GM13976 (cell line): ENCODE measurements at places on chromosomes 1 and 21.

DNA sequence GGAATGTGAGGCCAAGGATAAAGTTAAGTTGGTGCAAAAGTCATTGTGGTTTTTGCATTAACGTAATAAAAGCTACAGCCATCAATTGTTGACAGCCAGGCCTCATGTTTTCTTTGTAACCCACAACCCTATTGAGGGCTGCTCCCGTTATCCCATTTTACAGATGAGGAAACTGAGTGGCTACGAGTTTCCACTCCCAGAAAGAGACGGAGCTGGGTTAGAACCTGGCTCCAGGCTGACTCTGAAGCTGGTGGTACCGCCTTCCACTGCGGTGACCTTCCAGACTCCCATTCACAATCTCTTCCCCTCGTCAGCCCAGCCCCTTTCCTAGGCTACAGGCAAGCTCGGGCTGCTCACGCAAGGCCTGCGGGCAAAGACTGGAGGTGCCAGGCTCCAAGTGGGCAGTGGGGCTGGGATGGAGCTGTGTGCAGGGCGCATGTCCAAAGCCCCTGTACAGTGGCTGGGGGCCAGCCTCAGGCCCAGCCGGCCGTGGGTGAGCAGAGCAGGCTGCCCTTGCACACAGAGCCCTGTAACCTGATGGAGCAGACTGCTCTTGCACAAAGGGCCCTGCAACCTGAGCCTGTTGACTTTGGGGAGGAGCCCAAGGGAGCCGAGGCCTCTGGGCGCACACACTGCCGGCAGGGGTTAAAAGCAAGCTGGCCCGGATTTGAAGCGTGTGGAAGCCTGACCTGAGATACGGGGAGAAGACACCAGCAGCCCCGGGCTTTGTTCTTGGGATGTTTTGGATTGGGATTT lies 97.4 kb upstream of the TMPRSS2 start:
- no peak for DNase-seq

DNA sequence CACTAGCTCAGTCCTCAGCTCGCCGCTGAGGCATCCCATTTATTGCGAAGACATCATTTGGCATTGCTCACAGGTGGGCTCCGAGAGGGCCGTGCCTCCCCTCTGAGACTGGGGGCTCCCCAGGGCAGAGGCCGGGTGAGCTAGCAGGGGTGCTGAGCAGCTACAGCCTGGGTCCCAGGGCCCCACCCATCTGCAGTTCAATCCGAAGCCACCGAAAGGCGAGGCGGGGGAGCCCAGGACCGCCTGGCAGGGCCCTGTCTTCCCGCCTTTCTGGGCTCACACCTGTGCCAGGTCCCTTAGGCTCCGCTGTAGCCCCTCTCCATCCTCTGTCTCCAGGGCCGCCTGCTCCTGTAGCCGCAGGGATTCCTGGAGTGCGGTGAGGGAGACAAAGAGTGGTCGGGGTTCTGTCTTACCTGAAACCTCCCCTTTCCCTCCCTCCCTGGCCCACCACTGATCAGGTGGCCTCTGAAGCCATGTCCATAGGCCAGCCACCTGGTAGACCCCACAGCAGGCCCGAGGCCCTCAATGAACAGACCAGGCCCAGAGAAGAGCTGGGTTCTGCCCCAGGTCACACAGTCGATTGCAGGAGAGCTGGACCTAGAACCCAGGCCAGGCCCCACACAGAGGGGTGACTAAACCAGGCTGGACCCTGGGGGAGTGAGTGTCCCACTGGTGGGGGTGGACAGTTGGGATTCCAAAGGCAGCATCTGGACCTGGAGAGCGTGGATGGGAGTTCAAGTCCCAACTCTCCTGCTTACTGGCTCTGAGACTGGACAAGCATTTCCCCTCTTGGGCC lies 18.1 kb upstream of the NBPF1 start:
- peak; percentile 47 for DNase-seq

DNA sequence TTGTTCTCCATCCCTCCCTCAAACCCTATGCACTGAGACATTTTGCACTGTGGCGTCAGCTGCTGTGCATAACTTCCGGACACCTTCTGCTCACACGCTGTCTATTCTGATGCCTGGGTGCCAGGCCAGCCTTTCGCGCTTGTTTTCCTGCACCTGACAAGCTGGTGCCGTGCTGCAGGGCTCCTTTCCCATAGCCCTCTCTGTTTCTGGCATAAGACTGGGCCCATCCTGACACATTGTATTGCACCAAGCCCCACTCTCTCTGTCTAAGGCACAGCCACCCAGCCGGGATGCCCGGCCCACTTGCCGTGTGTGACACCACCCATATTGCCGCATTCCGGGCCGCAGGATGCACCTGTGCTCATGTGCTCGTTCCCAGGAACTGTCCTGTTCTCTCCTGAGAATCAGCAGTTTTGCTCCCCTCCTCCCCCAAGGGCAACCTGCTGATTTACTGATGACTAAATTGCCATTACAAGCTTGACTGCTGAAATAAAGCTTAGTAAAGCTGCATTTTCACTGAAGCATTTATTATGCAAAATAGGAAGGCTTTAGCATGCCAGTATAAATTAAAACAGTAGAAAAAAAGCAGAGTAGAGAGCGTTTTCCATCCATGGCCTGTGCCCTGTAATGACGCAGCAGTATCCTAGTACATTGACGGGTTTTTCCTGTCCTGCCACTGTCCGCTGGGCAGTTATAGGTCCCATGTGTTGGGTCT lies 88.0 kb downstream of the CD247 start:
- peak; percentile 39 for DNase-seq

DNA sequence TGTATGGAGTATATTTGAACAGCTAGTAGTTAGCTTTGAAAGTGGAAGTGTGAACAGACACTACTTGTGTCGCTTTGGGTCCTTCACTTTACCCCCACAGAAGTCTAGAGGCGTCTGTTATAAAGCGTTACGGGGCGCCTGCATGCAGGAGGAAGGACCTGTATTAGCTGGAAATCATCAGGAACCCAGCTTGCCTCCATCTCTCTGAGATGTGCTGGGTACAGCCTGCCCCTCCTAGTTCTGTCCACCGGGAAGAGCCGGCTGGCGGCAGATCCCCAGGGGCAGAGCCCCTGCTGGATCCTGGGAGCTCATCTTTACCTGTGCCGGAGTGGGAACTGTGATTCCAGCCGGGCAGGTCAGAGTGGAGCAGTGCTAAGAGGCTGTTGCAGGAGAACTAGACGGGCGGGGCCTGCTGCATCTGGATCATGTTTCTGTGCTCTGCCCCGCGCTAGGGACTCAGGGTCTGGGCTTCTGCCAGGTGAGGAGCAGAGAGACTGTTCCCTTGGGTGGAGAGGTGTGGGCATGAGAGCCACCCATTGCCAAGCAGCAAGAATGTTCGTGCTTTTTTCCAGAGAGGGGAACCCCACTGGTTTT lies 22.3 kb upstream of the SPSB1 start:
- DNase-seq: no peak

DNA sequence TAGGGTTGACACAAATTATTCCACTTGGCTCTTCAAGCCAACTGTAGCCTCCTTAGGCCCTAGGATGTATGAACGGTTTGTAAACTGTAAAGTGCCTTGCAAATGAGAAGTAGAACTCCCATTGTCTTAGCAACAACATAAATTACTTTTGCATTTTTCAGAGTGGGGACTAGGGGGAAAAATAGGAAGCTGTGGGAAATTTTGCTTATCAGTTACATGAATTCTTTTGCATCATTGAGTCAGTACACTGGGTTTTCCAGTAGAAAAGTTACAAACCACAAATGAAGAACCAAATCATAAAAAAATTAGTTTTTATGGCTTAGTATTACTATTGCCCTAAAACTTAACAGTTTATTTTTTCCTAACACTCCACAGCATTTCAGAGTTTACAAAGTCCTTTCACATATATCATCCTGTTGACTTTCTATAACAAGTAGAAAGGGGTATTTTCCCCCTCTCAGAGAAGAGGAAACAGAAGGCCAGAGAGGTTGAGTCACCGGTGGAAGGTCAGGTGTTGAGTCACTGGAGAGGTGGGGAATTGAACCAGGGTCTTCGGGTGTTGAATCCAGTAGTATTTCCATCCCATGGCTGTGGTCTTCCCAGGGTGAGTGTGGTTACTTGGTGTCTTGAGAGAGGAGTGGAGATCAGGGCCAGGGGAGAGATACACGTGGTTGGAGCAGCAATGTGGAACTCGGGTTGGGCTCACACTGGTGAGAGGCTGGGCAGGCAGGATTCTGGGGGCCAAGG lies 71.9 kb upstream of the USP24 start:
- no peak for DNase-seq

- DNase-seq: no peak
Measured at GRCh38 chr1:245313576-245313975, 158.8 kb downstream of the KIF26B start.

DNA sequence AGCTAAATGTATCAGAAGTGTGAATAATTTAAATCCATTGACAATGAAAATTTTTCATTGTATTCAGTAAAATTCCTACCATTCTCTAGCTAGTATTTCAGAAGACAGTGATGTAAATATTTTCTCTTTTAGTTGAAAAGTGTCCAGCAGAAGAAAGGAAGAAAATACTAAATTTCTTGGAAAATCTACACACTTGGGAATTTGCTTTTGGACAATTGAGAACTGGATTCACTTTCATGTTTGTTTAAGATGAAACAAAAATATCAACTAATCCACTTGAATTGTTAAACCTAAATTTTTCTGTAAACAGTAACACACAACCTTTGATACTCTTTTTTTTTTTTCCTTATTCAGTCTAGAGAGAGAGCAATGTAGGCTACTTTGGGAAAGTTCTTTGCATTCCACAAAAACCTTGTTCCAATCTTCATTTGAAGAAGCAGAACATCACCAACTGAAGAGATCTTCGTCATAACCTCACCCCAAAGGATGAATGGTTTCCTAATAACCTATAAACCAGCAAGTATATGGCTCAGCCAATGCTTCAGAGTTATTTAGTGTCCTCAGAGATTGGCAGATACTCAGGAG lies 155.1 kb upstream of the GORAB start:
- no peak for DNase-seq

DNA sequence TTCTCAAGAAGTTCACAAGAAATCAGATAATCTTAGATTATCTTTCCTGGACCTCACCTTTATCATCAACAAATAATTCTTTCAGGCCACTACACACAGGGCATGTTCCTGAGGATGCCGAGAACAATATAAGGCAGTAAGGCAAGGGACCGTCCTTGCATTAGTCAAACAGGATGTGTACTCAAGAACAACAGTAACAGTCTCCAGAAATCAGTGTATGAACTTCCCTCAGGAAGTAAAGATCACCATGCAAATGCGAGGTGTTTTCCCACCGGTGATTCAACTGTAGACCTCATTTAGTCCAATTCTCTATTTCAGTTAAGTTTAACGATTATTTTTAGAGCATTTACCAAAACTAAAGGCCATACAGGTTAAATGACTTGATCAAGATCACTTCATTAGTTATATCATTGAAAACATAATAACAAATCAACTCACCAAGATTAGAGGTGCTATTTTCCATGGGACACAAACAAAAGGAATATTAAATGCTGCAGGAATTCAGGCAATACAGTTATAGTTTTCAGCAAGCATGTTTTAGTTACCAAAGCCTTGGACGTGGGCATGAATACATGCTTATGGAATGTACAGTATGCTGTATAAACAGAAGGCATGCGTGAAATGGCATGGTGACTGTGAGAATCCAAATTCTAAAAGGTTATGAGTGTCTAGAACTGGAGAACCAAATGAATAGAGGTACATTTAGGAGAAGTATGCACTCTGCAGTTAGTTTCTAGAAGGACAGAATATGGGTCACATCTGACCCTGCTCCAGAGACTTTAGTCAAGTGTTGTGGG lies 145.2 kb downstream of the TNR start:
- peak; percentile 47 for DNase-seq

GRCh38 chr1:161173711-161174110 lies 3.6 kb downstream of the B4GALT3 start:
- DNase-seq: no peak

DNA sequence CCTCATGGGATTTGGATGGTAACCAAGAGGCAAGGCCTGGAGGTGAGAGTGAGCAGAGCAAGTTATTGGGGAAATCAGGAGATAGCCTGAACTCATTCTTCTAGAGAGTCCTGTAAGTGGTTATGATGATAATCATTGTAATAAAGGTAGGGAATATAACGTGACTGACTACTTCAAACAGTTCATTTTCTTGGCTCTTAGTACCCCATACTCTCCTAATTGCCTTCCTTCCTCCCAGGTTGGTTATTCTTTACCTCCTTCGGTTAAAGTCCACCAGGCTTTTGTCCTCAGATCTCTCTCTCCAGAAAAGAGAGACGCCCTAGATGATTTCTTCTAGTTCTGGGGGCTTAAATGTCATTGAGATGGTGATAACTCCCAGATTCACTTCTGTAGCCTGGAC lies 35.3 kb downstream of the KIF1B start:
- DNase-seq: no peak

DNA sequence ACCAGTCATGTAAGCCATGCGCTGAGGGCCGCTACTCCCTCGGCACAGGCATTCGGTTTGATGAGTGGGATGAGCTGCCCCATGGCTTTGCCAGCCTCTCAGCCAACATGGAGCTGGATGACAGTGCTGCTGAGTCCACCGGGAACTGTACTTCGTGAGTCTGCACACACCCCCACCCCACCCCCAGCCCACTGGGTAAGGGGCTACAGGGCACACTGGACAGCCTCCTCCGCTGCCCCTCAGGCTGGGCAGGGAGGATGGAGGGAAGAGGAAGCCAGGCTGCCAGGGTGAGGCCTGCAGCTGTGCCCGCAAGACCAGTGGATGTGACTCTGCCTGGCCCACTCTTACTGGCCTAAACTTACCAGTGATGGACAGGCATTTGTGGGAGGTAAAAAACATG lies 49.2 kb upstream of the SARS1 start:
- DNase-seq: no peak

GRCh38 chr1:155073377-155074242 lies 5.0 kb upstream of the EFNA3 start:
- DNase-seq: no peak

GRCh38 chr1:226827458-226827857 lies 43.0 kb upstream of the PSEN2 start:
- DNase-seq: peak; percentile 39

DNA sequence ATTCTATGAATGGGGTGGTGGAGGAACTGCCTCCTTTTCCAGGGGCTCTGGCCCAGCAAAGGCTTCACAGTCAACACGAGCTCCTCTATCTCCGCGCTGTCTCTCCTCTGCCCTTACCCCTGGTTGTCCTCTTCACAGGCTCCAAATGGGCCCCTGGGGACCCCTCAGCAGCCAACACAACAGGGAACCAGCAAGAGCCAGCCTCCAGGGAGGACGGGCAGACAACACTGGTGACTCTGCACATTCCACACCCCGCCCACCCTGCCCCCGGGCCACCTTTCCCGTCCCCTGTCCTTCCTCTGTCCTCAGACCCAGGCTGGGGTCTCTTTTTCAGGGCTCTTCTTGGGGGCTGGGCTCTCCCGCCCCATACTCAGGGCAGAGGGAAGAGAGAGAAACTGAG lies 17.5 kb upstream of the ETV3 start:
- DNase-seq: no peak

- DNase-seq: no peak
Measured at GRCh38 chr1:205578780-205579571, 52.8 kb downstream of the ELK4 start.

- DNase-seq: no peak
Measured at GRCh38 chr1:197017558-197018146, 40.3 kb downstream of the CFHR5 start.

GRCh38 chr1:31691446-31691845 lies 12.4 kb downstream of the COL16A1 start:
- DNase-seq: no peak
